NCI-H1694 (cell line): ENCODE measurements at places on chromosomes 5 and 9.
A peak's percentile ranks its signal among the peaks of the same experiment; 100 is the strongest.

GRCh38 chr5:52837068-52837467, 49.4 kb downstream of the ITGA1 start:
- no peak for DNase-seq

- no peak for DNase-seq
Observed at GRCh38 chr9:83714329-83714728, 6.6 kb upstream of the UBQLN1 start.

- no peak for DNase-seq
Observed at GRCh38 chr9:81969971-81970370, 18.6 kb upstream of the SPATA31D1 start.

DNA sequence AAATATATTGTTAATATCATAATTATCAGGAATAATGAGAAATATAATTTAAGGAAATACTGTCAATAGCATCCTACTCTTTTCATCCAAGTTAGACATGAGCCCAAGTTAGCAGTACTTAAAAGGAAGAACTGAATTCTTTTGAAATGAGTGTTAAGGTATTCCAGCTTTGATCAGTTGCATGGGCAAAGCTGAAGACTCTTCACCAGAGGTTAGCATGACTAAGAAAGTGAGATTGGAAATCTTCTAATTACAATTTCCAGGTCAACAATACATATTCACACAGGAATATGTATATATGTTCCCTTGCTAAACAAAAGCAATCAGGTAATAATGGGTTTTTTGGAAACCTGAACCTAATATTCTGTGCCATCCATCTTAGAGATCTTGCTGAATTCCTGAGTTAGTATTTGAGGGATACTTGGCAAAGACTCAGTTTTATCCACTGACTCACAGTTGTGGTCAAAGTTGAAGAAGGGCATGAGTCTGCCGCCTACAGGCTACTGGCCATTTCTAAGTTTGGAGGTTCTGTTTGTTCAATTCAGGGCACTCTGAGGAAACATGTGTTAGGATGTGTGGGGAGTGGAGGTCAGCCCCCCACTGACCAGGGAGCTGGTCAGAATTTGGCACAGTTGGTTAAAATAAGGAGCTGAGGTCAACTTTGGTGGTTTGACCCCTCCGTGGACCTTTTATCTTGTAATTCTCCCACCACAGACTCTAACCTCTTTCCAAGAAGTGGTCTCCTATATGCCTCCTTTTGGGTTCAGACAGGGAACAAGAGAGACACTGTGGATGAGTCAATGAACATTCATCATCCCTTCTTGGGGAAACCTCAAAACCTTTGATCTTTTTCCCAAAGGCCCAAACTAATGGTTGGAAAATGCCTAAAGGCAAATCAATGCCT, 118.3 kb downstream of the PIK3R1 start:
- DNase-seq = no peak

GRCh38 chr5:55226027-55226933, 835 bp downstream of the MCIDAS start:
- peak; percentile 86 for DNase-seq

DNA sequence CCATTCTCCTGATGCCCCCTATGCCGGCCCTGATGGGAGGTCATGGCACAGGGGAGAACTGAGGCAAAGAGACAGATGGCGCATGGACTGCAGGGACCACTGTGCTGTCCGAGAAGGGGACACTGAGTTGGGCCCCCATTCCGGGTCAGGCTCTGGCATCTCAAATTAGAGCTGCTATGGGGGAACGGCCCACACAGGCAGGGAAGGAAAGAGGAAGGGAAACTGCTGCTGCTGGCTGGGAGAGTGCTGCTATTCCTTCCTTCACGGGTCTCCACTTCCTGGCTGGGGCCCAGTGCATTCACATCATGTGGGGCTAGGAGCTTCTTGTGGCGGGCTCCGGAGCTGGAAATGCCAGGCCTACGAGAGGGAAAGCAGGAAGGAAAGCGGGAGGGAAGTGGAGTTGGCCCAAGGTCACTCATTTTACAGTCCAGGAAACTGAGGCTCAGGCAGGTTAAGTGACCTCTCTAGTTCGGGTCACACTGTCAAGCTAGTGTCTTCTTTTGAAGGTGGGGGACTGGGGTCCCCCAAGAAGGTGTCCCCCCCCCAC, 1.3 kb upstream of the CARD19 start:
- no peak for DNase-seq

DNA sequence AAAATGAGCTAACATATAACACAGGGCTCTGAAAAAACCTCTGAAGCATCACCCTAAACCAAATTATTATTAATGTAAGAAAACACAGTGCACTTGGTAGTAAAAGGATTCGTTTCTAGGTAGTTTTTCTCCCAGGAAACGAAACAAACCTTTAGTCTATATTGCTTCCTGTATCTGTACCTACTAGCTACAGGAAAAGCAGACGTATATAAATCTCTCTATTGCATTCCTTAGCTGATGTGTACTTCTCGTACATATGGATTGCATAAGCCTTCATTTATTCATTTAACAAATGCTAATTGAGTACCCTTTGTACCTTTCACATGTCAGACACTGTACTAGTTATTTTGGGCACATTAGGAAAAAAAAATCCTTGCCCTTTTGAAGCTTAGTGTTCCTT, 85.0 kb upstream of the RASA1 start:
- no peak for DNase-seq

DNA sequence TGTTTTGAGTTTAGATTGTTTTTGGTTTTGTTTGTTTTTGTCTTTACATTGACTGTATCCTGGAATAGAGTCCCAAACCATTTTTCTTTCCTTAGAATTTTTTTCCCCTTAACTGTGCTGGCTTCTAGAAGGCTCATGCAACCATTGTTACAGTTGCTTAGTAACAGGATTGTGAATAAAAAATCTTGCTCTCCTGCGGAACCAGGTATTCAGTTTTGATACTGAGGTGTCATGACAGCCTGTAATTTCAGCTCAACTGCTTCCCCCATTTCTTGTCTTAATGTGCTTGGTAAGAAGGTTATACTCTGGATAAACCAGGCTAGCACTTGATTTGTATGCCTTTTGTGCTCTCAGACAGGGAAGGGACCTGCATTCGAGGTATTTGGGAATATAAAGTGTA, 42.1 kb downstream of the FOCAD start:
- DNase-seq = no peak

DNA sequence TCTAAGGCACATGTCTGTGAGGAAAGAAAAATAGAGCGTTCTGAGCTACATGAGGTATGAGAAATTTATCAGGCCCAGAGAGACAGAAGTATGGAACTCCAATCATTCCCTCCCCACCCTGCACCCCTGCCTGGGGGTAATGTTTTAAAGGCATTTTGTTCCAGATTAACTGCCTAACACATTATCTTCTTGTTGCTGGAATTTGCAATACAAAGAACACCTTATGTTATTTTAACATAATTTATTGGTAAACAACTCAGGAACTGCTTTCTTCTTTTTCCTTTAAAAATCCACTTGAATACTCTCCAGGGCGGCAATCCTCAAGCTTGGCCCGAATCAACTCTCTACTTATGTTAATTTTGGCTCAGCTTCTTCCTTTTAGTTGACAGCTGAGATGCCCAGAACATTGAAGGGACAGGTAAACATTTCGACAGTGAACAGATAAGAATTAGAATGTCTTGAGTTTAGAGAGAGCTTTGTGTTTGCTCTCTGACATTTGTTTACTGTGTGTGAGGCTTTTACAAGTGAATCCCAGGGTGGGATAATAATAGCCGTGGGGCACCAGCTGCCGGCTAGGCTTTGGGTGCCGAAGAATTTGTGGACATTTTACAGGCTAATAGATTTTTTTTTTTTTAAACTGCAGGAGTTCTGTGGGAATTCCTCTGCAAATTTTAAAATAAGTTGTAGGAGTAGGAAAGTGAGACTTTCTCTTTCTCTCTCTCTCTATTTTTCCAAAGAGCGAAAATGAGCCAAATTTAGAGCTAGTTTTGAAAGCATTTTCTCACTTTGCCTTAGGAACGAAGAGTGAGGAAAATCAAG, 96.4 kb upstream of the TAF11L2 start:
- DNase-seq = no peak

DNA sequence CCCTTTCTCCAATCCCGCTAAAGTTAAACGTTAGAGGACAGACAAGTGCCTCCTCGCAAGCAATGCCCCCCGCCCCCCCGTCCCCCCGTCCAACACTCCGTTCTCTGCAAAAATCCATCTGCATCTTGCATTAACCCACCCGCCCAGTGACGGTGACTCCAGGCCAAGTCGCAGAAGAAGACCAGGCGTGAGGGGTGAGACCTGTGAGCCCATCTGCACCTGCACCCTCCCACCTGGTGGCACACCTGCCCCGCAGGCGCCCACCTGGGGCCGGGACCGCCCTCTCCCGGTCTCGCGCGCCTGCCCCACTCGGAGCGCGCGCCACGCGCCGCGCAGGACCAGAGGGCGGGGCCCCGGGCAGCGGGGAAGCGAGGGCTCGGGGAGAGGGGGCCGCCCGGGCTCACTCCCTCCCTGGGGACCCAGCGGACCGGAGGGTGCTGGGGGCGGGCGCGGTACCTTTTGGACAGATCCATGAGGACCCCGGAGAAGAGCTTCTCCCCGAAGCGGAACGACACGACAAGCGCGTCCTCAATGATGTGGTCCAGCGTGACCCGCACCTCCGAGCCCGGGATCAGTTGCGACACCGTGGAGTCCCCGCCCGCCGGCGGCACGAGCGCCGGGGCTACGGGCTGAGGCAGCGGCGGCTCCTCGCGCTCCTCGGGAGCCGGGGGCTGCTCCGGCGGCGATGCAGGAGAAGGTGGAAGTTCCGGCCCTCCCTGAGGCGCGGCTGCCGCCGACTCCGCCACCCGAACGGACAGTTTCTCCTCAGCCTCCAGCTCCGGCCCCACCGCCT, 705 bp downstream of the PWWP2A start:
- no peak for DNase-seq

GRCh38 chr9:92522983-92523970, 12.5 kb downstream of the ECM2 start:
- no peak for DNase-seq

- no peak for DNase-seq
Observed at GRCh38 chr5:164868761-164869160, 1363.3 kb downstream of the MAT2B start.

DNA sequence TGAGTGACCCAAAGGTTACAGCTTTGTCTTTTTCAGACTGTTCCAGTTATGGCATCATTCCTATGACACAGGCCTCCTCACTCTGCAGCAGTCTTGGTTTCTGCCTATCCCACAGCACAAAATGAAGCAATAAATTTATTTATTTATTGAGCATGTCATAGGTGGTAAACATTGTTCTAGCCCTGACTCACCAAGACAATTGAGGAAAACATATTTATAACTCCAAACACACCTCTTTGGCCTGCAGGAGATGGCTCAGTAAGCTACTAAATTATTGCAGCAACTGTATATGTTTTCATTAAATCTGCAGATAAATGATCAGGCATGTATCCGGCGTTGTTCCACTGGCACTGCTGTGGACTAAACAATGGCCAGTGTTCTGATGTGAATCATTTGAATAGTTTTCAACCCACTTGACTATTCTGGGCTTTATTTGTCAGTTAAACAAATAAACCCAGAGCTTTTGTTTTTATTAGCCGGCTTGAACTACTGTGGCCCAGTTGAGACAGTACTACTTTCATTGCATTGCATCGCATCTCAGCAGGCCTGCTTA, 83.2 kb downstream of the FOXD1 start:
- no peak for DNase-seq

GRCh38 chr5:50744776-50745175, 78.3 kb downstream of the PARP8 start:
- no peak for DNase-seq

DNA sequence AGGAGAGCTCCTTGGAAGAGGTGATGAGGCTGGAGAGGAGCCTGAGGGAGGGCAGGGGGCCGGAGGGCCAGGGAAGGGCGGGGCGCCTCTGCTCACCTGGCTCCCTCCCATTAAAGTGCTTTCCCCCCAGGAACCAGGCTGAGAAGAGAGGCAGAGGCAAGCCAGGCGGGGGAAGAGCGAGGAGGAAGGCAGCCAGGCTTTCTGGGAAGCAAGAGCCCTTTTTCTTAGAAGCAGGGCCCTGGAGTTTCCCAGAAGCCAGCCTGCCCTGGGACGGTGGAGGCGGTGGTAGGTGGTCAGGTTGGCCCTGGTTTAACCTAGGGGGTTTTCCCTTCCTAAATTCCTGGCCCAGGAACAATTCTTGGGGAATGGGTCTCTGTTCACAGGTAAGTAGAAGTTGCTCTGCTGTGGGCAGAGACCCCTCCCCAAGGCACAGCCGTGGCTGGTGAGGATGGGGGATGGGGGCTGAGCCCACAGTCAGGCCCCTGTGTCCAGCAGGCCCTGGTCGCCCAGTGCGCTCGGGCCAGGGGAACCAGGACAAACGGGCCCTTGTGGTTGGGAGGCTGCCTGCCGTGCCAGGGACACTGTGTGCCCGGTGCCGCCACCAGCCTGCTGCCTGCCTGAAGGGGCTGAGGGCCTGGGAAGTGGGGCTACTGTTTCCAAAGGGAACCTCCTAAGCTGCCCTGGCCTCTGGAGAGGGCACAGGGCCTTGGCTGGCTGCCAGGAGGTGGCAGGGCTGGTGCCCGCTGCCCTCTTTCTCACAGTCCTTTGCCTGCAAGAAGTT, 16.6 kb upstream of the RALGDS start:
- no peak for DNase-seq

DNA sequence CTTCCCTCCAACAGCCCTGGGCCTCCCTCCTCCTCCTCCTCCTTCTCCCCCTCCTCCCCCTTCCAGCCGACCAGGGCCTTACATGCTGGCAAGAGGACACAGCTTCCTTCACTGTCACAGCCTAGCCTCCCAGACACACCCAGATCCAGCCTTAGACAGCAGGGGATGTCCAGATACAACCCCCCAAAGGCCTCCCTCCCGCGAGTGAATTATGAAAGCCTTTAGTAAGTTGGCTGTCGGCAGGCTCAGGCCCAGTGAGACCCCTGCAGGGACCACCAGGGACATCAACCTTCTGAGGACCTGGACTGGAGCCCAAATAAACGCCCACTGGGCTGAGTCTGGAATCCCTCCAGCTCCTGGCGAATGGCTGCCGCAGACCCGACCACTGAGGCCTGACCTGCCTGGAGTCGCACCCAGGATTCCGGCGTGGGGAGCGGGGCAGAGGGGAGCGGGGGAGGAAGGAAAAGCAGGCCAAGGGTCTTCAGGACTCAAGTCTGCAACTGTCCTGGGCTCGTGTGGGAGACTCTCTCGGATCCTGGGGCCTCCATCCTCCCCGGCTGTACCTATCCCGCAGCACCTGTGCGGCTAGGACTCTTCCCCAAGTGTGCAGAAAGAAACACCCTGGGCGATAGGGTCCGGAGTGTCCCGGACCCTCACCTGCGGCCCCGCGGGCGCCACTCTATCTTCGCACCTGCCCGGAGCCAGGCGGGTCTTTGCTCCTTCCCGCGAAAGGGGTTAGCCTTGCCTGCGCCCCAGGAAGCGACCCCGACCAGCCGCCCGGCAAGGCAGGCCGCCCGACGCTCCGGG, 705 bp downstream of the SEPTIN8 start:
- no peak for DNase-seq

GRCh38 chr9:79809316-79809876, 237.6 kb downstream of the TLE4 start:
- DNase-seq = no peak

GRCh38 chr9:129237164-129237611, 59.1 kb upstream of the IER5L start:
- no peak for DNase-seq
